ENCODE measurements at places on chromosomes 1 and 21.
A peak's percentile ranks its signal among the peaks of the same experiment; 100 is the strongest.

- DNase-seq = no peak
Observed at GRCh38 chr1:230084408-230085177, 17.6 kb downstream of the GALNT2 start.

DNA sequence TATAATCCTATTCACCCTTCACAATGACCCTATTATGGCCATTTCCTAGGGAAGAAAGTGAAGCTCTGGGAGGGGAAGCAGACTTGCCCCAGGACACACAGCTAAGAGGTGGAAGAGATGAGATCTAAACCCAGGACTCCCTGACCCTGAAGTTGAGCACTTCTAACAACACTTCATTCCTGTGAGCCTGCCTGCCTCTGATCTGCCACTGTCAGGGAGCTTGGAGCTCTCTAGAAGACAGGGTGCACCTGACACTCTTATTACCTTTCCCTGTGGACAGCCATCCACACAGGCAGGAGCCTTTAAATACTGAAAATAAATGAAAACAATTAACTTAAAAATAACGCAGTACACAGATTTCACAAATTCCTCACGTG is 599 bp downstream of the MKNK1 start:
- DNase-seq = no peak

DNA sequence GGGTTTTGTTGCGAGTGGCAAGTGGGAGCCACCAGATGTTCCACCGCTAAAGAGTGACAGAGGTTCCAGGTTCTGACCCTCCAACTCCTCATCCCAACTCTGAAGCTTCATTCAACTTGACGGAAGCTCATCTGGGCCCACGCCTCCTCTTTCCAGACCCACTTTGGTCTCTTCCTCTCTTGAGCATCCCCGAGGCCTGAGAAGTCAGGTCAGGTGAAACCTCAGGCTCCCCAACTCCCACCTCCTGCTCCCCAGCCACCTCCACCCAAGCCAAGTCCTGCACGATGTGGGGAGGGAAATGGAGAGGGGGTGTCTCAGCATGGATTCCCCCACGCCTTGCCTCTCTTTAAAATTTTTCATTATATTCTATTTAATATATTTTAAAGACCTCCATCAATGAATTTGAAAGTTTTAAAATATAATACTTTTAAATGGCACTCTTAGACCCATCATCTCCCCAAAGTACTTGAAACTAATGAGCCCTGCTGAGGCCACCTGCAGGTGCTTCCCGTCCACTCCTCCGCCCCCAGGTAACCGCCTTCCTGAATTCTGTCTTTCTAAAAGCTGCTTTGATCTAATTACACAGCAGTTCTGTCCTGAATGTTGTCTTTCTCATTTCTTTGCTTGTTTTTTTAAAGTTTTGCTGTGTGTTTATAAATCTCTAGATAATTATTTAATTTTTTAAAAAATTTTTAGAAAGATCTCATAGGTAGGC is 238.1 kb downstream of the KAZN start:
- DNase-seq = peak; percentile 75

DNA sequence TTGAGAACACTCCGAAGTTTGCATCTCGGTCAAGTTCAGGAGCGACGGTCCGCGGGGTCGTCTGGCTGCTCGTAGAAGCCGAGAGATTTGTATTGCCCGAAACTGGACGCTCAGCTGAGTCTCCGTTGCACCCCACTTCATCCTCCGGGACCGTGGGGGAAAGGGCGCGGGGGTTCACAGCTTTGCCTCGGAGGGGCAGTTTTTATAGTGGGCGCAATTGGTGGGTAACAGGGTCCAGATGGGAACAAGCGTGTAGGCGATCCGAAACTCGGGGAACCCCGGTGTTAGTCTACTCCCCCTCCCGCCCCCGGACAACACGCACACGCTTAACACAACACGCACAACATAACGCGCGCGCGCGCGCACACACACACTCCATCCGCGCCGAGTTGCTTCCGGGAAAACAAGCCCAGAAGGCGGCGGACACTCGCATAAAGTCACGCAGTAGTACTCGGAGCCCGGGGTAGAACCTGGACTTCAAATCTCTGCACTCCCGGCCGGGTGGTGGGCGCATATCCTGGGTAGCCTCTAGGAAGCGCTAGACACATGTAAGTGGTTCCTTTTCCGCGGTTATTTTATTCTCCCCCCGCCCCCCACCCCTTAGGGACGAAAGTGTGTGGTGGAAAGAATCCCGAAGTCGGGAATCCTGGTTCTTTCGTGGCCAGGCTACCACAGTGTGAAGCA is 1.1 kb upstream of the JUN start:
- peak; percentile 94 for DNase-seq

DNA sequence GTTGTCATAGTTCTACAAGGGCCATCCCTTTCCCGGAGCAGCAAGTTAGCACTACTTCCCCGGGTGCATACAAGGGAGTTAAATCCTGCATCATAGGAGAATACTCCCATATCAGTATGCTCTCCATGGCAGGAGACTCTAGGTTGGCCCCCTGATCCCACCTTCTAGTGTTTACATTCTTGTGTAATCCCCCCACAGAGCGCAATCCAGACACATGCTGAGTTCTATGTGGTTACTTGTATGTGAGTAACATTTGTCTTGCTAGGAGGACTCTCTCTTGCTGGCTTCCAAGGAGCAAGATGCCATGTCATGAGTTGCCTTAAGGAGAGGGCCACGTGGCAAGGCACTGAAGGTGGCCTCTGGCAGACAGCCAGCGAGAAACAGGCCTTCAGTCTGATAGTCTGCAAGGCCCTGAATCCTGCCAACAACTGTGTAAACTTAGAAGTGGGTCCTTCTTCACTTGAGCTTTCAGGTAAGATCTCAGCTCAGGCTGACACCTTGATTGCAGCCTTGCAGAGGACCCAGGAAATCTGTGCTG is 155.3 kb downstream of the CDC7 start:
- DNase-seq = no peak

DNA sequence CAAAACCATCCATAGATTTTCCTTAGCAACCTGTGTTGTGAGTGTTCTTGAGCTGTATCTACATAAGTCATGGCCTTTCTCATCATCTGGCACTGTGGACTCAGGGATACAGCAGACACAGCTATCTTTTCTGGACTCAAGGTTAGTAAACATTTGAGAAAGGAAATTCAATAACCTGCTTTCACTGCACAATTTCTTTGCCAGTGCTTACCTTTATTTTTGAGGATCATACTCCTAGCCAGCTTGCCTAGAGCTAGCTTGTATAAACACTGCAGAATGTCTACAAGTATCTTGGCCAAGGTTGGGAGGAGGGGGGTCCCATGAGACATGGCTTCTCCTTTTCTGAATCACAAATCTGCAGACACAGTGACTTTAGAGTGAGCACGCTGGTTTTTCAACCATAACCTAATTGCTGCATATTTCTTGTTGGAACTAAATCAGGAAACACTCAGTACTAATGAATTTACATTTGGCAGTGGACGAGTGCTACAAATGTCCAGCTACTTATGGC is 27.2 kb downstream of the ADAMTS5 start:
- no peak for DNase-seq

DNA sequence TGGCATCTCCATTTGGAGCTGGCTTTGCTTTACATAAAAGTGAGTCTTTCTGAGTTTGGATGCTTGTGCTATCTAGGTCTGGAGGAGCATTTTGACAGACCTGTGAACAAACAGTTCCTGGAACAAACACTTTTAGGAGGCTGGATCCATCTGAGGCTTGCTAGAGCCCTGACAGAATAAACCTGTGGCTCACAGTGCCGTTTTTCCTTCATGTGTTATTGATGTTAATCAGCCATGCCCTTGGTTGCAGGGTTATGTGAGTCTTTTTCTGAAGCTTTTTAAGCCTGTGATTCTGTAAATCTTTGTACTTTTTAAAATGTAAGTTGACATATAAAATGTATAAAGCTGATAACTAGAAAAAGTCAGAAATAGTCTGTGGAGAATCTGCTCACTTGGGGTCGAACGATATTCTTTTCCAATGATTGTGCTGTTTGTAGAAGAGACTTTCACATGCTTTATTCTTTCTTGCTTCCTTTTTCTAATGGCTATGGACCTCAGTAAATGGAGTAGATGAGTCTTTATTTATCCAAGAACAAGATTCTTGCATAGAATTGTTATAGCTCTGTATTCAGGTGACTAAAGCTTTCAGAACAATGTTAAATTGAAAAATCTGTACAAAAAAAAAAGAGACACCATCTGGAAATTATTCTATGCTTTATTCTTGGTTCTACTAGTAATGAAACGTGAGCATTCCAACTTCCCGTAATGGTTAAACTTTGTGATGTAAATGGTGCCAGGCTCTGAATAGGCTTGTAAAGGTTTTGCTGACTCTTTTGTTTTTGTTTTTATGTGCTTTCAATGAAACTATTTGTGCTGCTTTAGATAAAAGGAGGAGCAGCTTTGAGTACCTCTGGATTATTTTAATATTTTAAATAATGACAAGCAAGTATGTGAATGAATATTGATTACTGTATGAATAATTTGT is 53.7 kb downstream of the CACHD1 start:
- DNase-seq = no peak

DNA sequence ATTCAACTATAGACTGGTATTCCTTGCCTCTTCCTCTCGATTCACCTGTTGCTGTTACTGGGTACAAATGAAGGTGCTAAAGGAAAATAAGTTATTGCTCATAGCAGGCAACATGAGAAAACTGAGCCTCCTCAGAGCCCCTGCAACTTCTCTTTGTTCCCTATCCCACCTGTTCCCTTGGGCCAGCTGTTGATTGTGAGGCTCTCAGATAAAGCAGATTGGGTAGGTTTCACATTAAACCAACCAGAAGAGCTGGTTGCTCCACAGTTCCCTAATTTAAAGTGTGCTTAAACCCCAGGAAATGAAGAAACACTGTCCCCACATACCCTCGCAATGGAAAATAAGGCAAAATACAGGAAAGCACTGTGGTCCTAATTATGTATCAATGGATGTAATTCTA is 4.8 kb downstream of the DEDD start:
- no peak for DNase-seq

DNA sequence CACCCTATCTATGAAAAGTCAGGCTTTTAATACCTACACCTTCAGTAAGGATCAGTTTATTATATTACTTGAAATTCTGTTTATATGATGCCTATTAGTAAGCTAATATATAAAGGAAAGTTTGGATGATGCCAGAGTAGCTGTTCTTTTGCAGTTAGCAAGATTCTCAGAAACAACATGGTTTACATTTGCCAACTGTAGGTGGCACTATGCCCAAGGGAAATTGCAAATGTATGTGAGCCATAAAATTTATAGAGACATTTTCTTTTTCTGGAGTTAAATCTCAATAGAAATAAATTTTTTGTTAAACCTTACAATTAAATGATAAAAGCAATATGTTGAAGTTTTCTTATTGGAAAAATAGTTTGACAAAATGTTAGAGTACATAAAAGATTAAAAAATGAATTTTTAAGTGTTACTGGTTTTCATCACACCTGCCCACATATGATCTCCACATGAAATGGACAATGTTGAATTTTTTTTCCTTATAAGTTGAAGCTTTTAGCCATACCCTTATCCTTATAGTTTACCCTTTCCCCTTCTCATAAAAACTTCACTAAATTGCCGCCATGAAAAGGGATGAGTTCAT is 32.1 kb upstream of the EPHX4 start:
- DNase-seq = peak; percentile 63

- DNase-seq = no peak
Observed at GRCh38 chr1:115791816-115792215, 23.3 kb upstream of the CASQ2 start.

DNA sequence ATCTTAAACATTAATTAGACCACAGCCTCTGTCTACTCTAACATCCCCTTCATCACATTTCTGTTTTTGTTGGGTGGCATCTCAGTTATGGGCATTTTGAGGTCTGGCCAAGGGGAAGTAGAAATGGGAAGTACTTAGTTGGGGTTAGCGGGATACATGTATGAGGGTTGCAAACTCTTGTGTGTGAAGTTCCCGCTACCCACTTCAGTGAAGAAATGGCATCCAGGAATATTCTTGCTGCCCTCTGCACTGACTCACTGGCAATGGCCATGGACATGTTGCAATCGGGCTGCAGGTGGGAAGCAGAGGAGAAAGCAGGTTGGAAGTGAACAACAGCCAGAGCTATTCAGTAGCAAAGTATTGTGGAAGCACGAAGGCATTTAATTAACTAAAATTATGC is 7.4 kb downstream of the CD48 start:
- no peak for DNase-seq

DNA sequence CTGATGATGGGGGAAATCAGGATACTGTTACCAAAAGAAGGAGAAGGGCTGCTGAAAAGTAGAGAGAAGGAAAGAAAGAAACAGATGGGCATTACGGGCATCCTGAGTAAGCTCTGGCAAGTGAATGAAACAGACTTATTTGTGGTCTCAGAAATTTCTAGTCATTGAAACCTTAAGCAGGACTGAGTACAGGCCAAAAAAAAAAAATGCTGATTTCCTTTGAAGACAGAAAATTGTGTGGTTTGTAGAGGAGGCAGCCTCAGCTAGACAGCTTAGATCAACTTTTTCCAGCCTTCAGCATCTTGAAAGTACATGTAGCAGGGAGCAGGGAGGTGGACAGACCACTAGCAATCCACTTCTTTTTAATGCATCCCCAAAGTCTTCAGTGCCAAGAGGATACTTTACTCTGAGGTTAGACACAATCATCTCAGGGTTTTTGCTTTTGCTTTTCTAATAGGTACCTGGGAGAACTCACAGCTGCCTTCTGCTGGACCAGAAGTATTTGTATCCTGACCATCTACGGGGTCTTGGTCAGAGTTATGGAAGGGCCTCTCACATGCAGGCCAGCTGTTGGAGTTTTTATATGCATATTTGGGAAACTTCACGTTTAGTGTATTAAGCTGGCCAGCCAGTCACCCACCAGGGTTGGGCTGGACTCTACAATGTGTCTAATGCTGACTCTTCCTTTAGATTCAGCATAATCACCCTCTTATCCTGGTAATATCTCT is 10.6 kb upstream of the CAPZB start:
- DNase-seq = no peak

Measured in NCI-H510A treated with DMSO at 0.1 percent for 48 hours (cell line).